ENCODE measurements at places on chromosomes 2 and 18.

DNA sequence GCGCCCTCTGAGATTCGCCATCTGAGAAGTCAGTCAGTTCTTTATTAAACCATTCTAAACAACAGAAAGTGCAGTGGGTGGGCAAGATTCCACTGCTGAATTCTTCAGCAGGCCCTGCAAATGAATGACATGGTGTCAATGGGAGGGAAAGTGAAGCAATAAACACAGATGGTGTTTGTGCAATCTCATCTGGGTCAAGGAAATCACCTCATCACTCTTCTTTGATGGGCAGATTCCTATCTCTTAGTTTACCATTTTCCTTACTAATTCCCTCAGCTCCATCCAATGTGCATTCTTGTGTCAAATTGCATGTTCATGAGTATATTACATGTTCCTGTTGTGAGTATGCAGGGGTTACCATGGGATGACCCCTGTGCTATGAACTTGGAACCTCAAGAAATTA, 100.7 kb upstream of the CYP1B1 start:
- peak; percentile 31 for DNase-seq

DNA sequence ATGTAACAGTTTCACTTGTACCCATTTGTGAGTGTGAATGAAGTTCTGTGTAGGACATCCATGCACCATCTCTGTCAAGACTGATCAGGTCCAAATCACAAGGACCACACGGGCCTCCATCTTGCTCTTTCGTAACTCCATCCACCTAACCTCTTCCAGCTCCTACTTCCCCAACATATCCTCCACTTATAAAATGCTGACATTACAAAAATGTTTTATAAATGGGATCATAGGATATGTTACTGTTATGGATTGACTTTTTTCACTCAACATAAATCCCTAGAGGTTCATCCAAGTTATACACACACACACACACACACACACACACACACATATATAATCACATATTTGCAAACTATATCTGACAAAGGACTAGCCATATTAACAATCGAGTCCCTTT, 476.8 kb downstream of the ZNF516 start:
- no peak for DNase-seq

DNA sequence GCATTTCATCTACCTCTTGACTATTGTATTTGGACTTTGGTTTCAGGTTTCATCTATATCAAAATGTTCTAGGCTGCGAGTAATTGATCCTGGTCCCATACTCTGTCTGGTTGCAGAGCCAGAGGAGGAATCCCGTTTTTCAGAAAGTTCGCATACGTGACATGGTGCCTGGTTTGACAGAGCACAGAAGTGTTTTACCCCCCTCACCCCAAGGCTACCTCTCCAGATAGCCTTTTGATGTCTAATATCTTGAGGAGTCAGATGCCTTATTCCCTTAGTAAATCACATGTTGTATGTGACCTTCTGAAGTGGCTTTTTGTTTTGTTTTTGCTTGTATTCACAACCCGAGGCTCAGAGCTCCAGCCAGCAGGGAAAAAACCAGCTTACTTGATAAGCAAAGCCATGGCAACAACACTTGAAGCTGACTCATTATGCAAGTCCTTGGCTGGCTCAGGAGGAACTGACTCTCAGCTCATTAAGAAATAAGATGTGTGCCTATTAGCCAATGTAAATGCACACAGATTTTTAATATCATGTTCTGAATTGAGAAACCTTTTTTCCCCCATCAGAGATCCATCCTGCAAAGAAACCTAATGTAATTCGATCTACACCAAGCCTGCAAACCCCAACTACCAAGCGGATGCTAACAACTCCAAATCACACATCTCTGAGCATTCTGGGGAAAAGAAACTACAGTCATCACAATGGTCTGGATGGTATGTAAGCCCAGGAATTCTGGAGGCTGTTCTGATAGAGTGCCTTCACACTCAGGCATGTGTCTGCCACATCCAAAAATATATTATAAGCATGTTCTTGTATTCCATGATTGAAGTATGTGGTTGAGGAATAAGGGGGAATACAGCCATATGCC, 41.4 kb downstream of the OXER1 start:
- DNase-seq: peak; percentile 51

DNA sequence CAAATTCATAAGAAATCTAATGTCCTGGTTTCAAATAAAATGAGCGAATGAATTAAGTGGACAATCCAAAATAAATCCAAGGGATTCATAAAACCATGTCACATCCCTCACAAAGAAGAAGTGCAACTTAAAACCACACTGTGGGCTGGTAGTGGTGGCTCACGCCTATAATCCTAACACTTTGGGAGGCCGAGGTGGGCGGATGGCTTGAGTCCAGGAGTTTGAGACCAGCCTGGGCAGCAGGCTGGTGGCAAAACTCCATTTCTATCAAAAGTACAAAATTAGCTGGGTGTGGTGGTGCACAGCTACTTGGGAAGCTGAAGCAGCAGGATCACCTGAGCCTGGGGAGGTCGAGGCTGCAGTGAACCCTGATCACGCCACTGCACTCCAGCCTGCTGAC, 25.4 kb downstream of the FAM98A start:
- DNase-seq: no peak

- DNase-seq: no peak
Measured at GRCh38 chr2:127047716-127048617, 59.0 kb downstream of the BIN1 start.

- DNase-seq: no peak
Measured at GRCh38 chr2:148593421-148593820, 51.1 kb upstream of the EPC2 start.

DNA sequence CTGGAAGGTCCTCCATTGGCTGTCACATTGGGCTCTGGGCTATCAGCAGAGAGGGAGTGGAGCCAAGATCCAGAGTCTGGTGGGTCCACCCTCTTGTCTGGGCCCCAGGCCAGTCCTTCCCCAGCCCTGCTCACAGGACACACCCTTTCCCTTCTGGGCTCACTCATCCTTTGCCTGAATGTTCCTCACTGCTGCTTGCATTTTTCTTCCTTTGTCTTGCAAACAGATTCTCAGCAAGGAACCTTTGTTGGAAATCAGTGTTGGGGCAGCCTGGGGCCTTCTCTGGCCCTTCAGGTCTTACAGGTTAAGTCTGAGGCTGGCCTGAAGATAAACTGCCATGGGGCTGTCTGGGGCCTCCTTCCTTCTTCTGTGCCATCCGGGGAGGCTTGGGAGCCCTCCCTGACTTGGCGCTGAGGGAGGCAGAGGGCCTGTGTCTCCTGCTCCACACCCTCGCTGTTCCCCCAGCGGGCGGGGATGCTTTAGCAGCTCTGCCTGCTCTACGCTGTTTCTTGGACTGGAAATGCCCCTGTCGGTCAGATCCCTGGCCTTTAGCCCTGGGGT, 11.5 kb upstream of the CELF4 start:
- no peak for DNase-seq

DNA sequence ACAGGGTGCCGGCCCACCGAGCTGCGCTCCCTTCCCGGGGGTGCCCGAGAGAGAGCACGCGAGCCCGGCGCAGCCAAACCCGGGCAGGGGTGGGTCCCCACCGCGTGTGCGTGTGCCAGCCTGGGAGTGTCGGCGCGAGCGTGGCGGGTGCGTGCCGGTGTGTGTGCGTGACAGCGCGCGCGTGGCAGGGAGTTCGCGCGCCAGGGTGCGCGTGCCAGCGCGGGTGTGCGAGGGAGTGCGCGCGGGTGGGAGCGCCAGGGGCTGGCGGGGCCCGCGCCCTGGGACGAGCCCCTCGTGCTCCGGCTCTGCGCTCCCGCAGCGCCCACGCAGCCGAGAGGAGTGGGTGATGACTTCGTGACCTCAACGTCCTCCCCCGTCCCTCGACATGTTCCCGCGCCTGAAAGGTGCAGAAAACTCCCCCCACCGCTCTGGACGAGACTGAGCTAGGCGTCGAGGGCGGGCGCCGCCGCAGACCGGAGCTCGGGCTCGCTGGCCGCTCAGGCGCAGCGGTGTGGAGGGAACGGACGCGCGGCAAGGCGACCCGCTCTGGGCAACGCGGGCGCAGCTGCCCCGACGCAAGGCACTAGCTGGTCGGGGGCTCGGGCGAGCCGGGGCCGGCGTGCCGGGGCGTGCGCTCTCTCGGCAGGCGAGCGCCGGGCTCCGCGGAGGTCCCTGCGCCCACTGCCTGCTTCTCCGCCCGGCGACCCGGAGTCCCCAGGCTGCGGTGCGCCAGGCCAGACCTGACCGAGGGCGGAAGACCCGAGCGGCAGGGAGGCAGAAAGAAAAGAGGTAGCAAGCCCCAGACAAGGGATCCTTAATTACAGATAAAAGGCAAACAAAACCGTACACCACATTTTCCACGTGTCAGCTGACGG, 582.8 kb downstream of the ZEB2 start:
- peak; percentile 48 for DNase-seq

GRCh38 chr18:13394801-13395200, 176.2 kb downstream of the LDLRAD4 start:
- no peak for DNase-seq

DNA sequence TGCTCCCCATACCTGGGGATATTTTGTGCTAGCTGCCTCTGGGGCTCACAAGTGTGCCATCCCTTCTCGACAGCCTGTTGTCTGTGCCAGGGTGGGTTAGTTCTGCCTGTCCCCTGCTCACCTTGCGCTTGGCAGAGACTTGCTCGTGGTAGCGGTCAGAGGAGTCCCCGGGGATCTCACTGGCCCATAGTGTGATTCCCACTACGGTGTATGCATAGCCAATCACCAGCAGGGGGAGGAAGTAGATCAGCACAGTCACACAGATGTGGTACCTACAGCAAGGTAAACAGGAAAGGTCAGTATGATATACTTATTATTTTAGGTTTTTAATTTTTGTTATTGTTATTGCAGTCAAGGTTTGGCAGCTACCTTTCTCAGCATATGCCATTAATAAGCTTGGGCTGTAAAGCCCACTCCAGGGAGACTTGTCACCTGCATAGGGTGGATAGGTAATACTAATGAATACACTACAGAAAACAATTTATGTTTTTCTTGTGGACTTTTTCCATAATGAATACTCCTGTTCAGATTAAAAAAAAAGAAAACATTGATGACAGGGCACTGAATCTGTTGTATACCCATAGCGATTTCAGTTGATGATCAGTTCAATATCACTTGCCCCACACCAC, 95.2 kb downstream of the POLE4 start:
- peak; percentile 29 for DNase-seq

- peak; percentile 15 for DNase-seq
Measured at GRCh38 chr2:208222351-208222750, 32.5 kb downstream of the IDH1 start.

DNA sequence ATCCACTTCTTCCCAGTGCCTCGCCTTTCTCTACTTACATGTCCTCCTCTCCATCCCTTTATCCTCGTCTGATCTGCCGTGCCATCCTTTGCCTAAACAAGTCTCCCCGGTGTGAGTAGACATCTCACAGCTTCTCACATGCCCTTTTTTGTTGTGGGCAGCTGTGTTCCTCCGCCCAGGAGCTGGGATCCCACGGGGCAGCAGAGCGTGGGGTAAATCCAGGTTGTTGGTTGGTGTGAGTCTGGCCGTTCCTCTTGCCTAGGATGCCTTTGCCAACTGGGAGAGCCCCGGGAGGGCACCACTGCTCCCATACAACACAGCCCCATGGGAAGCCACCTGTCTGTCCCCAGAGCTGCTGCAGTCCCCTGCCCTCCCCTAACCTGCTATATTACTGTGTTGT, 22.4 kb downstream of the SLC30A3 start:
- DNase-seq: no peak

DNA sequence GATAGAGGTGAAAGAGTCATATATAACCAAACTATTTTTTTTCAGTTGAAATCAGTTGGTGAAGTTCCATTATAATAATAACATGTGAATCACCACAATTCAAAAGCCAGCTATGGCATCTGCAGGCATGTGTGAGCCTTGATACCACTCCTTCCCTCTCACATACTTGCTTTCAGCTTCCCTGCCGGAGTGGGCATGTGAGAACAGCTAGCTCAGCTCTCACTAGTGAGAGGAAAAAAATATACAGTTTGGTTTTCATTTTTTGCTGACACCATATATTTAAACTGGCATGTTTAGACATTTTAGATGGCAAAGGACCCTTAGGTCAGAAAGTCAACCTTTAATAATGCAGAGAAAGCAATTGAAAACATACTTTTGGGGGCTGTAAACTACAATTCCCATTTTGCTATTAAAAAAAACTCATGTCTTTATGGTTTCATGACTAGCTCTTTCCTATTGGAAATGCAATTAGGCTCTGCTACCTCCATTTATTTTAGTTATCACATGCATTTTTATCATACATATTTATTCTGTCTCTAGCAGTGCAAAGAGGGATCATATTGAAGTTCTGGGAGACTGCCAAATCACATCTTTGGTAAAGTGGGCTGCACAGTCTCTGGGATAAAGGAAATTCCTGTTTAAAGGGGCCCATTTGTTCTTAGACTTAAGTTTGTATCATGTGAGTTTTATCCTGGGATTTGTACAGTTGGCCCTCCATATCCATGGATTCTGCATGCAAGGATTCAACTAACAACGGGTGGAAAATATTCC, 33.2 kb upstream of the SLC40A1 start:
- peak; percentile 64 for DNase-seq

- no peak for DNase-seq
Measured at GRCh38 chr18:8462651-8463185, 146.5 kb upstream of the RAB12 start.

- no peak for DNase-seq
Measured at GRCh38 chr2:218228366-218229090, 11.5 kb downstream of the ARPC2 start.

DNA sequence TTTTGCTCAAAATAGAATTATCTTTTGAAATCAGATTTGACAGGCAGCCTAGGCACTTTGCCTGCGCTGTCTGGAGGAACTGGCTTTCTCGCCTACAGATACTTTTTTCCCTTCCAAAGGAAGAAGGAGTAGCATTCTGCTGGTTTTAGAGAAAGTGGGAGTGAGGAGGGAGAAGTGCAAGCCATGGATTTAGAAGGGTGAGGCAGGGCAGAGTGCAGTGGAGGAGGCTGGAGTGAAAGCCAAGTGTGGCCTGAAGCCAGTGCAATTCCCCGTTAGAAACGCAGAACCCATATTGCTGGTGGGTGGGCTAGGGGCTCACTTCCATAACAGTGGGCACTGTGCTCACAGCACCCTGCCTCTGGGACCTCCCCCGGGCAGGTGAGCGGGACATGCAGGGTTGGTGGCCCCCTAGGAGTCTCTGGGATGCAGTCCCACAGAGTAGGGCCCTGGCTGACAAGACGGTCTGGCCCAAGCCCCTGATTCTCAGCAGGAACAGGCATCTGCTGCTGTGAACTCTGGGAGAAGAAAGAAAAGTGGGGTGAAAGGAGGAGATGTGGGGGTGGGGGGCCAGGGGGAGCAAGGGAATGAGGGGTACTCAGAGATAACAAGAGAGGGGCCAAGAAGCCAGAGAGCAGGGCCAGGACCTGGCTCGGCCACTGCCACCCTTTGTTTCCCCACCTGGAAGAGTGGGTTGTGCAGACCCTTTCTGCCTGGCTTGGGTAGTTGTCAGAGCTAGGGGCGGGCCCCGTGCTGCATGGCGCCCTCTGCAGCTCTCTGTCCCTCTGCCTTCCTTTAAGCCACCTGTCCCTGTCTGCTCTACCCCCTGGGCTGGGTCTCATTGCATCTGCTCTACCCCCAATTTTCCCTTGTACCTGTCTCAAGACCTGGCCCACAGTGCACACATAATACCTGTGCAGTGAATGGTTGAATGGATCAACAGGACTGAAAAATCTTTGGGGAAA, 273.5 kb upstream of the HS6ST1 start:
- no peak for DNase-seq

- peak; percentile 53 for DNase-seq
Measured at GRCh38 chr2:36404318-36404717, 48.7 kb downstream of the CRIM1 start.

GRCh38 chr2:105537466-105537865, 138.6 kb upstream of the FHL2 start:
- DNase-seq: no peak
